Stimulated activated naive CD8-positive, alpha-beta T cell treated with anti-CD3 and anti-CD28 coated beads, Interleukin-15, Interleukin-2, amounts not matched to agents 100 U/mL and 50 U/mL, for 24 hours (primary cell): ENCODE measurements at places on chromosomes 16 and 17.

DNA sequence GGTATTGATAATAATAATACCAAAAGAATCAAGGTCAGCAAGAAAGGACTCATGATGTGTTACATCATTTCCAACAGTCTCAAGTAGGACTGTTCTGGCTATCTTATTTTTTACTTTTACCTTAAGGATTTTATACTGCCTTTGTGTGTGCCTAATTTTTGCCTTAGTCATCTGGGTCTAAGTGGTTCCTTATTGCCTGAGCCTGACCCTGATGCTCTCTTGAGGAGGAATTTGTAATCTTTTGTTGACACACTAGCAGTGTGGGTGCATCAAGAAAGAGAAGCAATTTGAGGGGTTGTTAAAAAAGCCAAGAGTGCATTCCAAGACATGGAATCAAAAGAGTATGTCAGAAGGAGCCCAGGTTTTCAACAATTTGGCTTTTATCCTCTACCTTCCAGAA is 59.3 kb downstream of the TMEM100 start:
- no peak for DNase-seq

- DNase-seq, result peak; percentile 41
These were observed 2.4 kb downstream of the CRAMP1 start for GRCh38 chr16:1614456-1615102.

DNA sequence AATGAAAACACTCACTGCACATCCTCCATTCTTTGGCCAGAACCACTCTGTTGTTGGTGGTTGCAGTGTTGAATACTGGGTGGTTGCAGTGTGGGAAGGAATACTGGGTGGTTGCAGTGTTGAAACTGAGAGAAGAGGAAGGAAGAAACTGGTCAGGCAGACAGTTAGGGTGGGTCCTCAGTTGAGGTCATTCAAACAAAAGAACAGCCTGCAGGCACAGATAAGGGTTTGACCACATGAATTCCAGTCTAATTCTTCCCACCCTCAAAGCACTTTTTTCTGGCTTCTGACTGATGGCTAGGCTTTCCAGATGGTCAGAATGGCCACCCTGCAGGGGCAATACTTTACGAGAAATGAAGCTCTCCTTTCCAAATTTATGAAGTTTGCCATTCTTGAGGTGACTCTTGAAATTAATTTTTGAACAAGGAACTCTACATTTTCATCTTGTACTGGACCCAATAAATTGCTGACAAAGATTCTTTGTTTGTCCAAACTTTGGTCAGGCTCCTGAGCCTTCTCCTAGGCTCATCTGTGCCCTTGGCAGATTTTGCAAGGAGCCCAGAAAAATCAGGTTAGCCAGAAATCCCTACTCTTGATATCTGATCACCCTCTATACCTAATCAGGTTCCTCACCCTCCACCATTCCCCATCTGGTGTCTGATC is 596.6 kb upstream of the CDH5 start:
- no peak for DNase-seq

DNA sequence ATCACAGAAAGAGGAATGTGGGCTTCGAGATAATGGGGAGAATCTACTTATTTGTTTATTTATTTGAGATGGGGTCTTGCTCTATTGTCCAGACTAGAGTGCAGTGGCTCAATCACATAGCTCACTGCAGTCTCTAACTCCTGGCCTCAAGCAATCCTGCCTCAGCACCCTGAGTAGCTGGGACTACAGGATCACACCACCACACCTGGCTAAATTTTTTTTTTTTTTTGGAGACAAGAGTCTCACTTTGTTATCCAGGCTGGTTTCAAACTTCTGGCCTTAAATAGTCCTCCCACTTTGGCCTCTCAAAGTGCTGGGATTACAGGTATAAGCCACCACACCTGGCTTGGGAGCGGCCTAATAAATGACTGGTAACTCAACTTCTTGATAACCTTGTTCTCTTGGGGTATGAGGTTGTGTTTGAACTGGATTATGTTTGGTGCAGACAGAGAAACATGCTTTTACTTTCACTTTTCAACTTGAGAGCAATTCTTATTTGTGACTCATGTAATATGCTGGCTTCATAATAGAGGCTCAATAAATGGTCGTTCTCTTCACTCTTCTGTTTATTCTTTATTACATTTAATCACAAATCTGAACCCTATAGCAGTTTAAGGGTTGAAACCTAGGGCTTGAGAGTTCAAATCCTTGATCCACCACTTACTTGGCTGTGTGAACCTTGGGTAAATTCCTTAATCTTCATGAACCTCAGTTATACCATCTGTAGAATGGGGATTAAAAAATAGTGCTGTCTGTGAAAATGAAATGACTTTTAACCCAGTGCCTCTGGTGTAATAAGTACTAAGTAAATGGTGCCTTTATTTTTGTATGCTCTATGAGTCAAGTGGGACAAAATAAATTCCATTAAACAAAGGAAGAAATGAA is 129.1 kb upstream of the HS3ST2 start:
- DNase-seq, result no peak

DNA sequence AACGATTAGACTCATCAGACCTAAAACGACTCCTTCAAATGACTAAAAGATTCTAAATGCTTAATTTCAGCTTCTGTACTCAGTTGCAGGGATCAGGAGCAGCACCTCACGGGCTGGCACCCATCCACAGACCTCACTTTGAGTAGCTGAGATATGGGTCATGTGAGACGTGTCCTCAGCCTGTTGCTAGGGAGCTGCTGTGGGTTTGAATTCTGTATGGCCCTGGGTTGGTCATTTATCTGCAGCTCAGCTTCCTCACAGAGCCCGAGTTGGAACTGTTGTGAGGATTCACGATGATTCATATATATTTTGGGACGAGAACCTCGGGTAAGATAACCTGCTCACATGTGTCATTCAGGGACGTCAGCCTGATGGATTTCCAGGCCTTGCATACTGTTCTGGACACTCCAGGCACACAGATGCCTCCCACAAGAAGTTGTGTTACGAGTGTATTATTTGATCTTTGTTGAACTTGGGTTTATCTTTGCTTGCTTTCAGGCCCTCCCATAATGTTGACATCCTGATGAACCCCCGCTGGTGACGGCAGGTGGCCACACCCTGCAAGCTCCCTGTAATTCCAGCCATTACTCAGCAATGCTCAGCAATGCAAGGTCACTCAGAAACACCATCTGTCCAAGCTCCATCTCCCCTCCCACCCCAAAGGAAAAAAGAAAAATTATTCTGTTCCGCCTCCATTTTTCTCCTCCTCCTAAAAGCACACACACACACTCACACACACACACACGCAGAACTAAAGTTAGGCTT is 137.6 kb downstream of the RBFOX3 start:
- no peak for DNase-seq

- peak; percentile 48 for DNase-seq
These were observed 95.5 kb upstream of the ZNF469 start for GRCh38 chr16:88287219-88287618.

DNA sequence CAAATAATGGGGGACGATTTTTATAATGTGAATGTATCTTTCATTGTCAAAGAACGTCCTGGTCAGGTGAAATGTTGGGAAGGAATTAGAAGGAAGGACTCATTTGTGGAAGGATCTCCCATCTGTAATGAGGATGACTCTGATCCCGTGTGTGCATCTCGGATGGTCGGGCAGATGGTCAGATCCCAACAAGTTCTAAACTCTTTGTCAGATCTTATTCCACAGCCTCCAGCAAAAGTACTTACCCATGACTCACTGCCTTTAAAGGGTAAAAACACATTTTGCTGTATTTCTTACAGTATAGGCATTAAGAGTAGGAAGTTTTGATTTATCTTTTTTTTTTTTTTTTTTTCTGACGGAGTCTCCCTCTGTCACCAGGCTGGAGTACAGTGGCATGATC is 539 bp upstream of the KRTAP4-8 start:
- no peak for DNase-seq

- DNase-seq, result no peak
These were observed 21.9 kb downstream of the AIPL1 start for GRCh38 chr17:6413065-6413464.

GRCh38 chr16:46918905-46919792 is 35.0 kb downstream of the GPT2 start:
- no peak for DNase-seq

DNA sequence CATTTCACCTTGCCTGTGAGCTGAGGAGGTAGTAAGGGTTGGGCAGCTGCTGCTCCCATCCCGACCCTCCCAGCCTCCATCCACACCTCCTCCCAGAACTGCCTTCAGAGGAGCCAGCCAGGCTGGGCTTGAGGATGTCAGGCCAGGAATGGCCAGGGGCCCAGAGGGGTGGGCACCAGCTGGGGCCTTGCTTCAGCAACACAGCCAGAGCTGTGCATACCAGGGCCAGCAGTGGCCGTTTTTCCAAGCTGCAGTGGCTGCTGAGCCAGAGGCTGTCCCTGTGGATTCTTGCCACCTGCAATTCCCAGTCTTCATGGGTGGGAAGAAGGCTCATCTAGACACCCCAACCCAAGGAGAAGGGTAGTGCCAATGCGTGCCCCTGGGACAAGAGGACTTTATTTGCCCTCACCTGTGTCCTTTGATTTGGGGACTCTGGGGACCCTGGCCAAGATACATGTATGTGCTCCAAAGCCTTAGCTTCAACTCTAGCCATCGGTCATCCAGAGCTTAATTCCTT is 153.4 kb upstream of the SDK2 start:
- no peak for DNase-seq

DNA sequence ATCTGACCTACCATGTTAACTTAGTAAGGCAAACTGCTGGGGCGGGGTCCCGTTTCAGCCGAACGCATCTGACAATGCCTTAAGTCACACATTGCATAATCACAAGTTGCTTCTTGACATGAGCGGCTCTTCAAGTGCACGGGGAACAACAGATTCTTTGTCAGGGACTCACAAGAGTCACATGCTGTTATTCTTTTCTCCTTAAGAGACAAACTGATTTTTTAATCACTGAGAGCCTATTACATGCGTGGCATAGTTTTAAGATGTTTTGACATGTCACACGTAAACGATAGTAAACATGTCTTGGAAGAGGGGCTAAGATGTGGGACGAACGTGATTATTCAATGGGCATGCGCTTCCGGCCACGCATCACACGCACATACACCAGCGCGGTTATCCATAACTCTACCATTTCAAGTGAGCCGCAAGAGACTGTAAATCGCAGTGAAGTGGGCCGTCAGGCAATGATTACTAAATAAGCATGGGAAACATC is 63.4 kb downstream of the ADCY9 start:
- no peak for DNase-seq

- no peak for DNase-seq
These were observed 77.8 kb downstream of the VMP1 start for GRCh38 chr17:59785091-59785799.

- no peak for DNase-seq
These were observed 10.7 kb downstream of the RFFL start for GRCh38 chr17:35052780-35053179.

DNA sequence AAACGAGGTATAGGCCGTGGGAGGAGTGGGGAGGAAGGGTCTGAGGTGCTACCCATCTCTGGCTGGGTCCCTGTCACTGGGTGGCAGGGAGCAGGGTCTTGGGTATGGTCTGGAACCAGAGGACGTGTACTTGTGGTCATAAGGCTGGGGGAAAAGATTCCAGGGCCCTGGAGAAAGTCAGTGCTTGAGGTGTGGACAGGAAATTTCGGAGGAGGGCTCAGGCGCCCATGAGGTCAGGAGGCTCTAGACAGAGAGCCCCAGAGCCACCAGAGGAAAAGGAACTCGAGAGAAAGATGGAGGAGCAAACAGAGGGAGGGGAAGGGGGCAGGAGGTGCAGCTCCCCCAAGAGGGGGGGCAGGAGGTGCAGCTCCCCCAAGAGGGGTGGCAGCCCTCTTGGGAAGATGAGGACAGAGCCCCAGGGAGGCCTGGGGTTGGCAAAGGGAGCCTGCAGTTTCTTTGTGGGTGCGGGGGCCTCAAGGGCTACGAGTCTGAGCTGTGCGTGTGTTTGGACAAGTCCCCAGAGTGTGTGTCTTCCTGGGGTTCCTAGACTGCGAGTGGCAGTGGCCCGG is 683 bp upstream of the SLC7A6 start:
- no peak for DNase-seq

GRCh38 chr17:14590459-14591250 is 289.8 kb downstream of the HS3ST3B1 start:
- DNase-seq, result no peak

DNA sequence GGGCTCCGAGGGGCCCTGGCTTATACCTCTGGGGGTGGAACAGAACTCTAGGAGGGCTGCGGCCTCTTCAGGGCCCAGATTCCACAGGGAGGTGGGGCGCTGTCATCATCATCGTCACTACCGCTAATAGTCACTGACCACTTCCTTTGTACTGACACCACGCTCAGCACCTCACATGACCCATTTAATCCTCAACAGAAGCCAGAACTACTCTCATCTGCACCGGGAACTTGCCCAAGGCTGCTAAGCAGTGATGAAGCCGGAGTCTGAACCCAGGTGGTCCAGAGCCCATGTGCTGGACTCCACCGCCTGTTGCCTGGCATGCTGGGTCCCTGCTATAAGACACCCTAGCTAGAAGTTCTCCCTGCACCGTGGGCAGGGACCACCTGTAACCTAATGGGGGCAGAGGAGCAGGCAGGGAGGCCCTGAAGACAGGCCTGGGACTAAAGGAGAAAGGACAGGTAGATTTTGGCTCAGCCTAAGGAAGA is 12.0 kb downstream of the UNC13D start:
- peak; percentile 63 for DNase-seq

- DNase-seq, result no peak
These were observed 34.1 kb downstream of the MAP2K6 start for GRCh38 chr17:69448431-69449102.

GRCh38 chr17:82152114-82152513 is 54.1 kb upstream of the FASN start:
- no peak for DNase-seq

DNA sequence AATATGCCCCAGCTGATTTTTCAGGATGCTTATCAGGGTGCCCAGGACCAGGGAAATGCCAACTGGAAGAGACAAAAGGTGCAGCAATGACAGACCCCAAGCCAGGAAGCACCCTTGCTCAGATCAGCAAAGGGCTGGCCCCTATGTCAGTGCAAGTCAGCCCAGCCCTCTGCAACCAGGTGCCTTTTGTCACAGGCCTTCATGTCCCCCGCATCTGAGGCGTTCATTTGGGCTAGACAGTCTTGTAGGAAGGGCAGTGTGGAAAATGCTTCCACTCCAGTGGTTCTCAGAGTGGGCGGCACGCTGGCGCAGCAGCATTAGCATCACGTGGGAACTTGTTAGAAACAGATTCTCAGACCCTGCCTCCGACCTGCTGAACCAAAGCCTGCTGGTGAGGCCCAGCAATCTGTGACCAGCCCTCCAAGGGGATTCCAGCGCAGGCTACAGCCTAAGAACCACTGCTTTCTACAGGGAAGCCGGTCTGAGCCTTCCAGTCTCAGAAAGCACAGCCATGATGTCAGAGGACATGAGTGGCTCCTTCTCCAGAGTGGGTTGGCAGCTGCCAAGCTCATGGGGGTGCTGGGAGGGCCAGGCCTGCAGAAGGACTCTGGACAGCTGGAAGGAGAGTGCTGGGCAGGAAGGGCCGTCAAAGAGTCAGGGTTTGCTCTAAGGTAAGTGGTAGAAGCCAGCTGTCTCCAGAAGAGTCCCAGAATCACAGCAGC is 13.1 kb downstream of the SLC47A2 start:
- DNase-seq, result no peak

GRCh38 chr17:44146375-44147346 is 4.9 kb downstream of the HROB start:
- DNase-seq, result no peak

- DNase-seq, result no peak
These were observed 17.7 kb upstream of the KCTD5 start for GRCh38 chr16:2664574-2664982.

- DNase-seq, result no peak
These were observed 18.1 kb upstream of the ARL2BP start for GRCh38 chr16:57226701-57227621.
